ENCODE measurements at places on chromosomes 1 and 21.

DNA sequence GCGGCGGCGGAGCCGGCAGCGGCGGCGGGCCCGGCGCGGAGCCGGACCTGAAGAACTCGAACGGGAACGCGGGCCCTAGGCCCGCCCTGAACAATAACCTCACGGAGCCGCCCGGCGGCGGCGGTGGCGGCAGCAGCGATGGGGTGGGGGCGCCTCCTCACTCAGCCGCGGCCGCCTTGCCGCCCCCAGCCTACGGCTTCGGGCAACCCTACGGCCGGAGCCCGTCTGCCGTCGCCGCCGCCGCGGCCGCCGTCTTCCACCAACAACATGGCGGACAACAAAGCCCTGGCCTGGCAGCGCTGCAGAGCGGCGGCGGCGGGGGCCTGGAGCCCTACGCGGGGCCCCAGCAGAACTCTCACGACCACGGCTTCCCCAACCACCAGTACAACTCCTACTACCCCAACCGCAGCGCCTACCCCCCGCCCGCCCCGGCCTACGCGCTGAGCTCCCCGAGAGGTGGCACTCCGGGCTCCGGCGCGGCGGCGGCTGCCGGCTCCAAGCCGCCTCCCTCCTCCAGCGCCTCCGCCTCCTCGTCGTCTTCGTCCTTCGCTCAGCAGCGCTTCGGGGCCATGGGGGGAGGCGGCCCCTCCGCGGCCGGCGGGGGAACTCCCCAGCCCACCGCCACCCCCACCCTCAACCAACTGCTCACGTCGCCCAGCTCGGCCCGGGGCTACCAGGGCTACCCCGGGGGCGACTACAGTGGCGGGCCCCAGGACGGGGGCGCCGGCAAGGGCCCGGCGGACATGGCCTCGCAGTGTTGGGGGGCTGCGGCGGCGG, 1.0 kb downstream of the ARID1A start:
- DNase-seq = no peak

DNA sequence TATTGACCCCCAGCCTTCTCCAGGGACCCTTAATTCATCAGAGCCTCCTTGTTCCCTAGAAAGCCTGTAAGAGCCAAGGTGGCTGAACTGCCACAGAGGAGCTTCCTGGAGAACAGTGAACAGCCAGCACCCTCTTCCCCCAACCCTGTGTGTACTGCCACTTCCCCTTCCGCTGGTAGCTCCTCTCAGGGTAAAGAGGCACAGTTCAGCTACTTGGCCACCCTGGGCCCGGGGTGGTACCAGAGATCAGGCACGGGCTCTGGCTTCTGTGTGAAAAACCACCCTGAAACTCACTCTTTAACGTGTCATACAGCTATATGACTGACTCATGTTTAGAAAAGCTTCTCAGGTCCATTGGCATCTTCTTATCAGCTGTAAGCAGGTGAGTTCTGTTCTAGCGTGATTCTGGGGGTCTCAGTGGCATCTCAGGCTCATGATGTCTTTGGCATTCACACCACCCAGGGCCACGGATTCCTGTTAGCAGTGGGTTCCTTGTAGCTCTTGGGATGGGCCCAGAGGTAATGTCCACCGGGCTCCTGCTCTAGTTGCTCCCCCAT, 22.4 kb downstream of the ARMH1 start:
- DNase-seq = no peak

DNA sequence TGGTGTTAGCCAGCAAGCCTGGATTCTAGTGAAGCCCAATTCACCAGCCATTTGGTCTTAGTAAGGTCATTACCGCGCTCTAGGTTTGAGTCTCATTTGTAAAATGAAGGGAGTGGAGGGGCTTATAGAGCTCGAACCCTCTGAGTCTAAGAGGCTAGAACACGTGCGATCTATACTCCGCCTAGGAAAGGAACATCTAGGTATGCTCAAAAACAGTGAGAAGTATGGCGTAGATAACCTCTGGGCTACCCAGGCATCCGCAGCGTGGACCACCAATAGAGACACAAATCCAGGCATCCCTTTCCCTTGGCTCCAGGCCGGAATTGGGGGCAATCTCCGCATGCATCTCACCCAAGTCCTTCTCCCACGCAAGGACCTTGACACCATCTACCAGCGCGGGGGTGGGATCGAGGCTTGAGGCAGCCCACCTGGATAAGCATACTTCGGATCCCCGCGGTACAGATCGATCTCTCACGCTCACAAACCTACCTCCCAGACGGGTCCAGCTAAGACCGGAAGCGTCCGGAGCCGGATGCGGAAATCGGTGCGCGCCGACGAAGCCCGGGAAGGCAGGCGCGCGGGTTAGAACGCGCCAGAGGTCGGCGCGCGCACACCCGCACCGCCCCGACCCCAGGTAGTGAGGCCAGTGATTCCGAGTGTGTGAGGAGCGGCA, at the start of gene METTL25B:
TSS of gene METTL25B (plus strand) at position 544 of the 673 bp plus-strand sequence. CDS start 636 bp downstream, outside the sequence.
- peak; percentile 81 for DNase-seq

DNA sequence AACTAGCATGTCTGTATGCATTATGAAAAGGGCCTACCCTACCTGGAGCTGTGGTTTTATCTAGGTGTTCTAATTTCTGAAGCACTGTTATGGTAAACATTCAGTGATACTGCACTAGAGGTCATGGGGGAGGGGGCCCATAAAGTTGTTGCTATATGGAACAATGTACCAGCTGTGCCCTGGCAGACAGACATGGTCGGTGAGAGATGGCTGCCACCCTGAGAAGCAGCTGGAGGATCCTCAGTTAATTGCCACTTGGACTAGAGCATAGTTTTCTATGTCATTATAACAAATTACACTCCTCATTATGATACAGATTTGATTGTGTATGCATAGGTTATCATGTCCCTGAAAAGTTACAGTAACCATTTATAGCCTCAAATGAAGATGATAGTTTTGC, 45.4 kb downstream of the ILDR2 start:
- DNase-seq = no peak

DNA sequence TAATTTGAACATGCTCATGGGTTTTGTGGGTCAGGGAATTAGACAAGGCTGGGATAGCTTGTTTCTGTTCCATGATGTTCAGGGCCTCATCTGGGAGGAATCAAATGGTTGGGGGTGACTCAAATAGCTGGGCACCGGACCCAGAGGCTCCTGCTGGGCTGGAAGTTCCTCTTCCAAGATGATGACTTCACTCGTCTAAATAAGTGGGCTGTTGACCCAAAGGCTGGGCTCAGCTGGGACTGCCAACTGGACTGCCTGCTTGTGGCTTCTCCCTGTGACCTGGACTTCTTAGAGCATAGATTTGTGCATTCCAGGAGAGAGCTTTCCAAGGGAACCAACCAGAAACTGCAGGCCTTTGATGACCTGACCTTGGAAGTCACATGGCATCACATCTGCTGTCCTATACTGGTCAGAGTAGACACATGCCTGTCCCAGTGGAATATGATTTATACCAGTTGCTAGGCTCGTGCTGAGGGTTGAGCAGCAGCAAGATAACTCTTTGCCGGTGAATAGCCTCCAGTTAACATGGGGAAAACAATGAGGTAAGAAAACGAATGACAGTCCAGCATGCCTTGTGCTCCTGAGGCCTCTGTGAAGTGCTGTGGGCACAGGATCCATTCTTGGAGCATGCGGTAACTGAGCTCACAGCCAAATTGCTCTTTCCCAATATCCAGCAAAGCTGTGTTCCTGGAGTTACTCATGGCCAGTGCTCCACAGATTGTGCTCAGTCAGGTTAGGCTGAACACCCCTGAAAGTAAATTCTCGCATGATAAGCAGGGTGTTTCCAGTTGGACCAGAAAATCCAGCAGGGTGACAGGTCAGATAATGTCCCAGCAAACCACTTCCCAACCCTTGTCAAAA, 272.9 kb upstream of the TMEM51 start:
- no peak for DNase-seq

DNA sequence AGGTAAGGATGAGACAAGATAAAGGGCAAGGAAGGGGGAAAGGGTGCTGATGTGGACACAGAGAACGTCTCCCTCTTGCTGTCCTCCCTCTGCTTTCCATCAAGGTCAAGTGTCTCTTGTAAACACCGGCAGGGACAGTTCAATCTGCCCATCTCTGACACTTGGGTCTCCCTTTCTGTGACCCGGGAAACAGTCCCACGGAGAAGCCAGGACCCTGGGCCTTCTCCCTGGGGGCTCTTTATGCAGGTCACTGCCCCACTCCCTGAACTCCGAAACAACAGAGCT, 254.3 kb downstream of the LTN1 start:
- DNase-seq = no peak

DNA sequence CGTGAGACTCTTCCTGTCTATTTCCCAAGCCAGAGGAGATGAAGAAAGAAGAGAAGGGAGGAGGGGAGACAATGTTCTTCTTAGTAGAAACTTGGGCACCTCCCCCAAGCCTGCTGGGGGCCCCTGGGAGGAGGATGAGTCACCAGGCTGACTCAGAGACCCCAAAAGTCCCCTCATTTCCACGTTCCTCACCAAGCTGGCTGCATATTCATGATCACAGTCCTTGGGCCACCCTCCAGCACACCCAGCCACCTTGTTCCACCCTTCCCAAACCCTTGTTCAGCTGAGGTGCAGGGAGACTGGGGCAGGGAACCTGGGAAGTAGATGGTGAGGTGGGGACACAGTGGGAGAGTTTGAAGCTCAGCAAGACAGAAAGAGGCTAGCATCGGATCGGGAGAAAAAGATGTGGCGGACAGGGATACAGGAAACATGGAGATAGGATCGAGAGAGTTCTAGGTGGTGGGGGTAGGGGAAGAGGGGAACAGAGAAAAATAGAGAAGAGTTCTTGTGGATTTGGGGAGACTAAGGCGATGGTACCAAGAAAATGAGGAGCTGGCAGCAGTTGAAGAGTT, 712 bp downstream of the RAB13 start:
- no peak for DNase-seq

DNA sequence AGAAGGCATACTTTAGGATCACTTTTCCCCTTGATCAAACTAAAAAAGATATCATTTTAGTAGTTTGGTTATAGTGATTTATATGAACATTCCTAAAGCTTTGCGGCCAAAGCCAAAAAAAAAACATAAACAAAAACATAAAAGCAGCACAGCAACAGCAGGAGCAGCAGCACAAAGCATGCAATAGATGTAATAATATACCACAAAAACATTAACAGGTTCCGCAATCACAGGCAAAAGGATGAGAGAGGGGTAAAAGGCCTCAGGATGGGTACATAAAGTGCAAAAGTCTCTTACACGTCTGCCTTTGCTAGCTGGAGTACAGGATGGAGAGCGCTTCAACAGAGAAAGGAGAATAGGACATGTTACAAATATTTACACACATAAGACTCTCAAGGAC, 119.0 kb downstream of the COQ8A start:
- no peak for DNase-seq

GRCh38 chr1:167515893-167516321, 2.4 kb downstream of the CD247 start:
- no peak for DNase-seq

- no peak for DNase-seq
These were observed 3.3 kb upstream of the F3 start for GRCh38 chr1:94544706-94545490.

GRCh38 chr1:4227986-4228385, 327.9 kb upstream of the C1orf174 start:
- DNase-seq = peak; percentile 86

DNA sequence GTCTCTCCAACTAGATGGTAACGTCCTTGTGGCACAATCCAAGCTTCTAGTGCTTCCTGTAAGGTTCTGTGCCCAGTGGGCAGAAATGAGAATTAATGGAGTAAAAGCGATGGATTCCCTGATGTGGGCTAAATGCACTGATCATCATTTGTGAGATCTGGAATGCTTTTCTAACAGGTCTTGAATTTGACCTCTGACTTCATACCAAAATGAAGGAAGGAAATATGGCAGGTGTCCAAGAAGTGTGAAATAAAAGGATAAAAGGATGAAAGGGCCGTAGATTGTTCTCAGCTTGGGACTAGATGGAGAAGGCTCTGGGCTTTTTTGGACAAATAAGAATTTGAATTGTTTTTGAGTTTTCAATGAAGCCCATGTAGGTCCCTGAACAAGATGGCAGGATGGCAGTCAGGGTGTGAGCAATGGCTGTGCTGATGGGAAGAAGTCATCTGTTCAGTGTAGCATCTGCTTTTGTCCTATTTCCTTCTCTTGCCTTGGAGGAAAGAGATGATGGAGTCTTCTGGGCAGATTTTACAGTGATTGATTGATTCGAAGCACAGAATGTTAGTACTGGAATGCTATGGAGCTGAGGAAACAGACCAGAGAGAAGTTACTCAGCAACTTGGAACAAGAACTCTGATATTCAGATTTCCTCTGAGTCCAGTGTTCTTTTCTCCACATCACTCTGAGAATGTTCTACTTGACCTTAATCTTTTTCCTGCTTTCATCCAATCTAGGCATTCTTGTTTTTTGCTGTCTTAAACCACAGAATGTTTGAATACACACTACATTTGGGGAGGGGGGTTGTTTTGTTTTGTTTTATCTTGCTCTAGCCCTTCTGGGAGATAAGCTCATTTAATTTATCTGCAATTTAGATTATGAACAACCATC, 286.0 kb downstream of the HLX start:
- no peak for DNase-seq

- DNase-seq = no peak
These were observed 2.7 kb downstream of the CELF3 start for GRCh38 chr1:151713874-151714273.

DNA sequence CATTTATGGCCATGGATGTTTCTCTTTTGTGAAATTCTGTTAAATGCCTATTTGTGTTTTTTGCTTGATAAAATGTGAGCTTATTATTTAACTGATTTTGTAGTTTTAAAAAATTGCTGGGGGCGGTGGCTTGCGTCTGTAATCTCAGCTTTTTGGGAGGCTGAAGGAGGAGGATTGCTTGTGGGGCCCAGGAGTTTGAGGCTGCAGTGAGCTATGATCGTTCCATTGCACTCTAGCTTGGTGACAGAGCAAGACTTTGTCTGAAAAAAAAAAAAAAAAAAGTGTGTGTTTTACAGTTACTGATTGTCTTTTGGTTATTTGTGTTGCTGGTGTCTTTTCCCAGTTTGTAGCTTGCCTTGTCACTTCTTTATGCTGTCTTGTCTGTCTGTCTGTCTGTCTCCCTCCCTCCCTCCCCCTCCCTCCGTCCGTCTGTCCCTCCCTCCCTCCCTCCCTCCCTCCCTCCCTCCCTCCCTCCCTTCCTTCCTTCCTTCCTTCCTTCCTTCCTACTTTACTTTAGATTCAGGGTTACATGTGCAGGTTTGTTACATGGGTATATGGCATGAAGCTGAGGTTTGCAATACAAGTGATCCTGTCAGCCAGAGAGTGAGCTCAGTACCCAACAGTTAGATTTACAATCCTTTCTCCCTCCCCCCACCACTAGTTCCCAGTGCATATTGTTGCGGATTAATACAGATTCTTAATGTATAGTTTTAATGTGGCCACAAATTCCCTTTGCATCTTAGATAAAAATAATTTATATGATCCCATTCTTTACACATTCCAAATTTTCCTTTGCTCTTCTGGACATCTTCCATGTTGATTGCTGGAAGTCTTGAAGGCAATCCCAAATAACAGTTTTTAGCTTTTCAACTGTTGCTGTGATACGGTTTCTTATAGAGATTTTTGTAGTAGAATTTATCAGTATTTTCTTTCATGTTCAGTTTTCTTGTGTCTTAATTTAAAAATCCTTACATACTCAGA, 25.1 kb downstream of the PTBP2 start:
- no peak for DNase-seq

Measured in NCI-H1436 (cell line).